ENCODE measurements at places on chromosomes 7 and 10. TPM values are rescaled to one million over a fixed set of nuclear protein-coding genes. Genes with fewer than 3 reads are reported as not detected.

GRCh38 chr7:71752171-71752935 lies 620.4 kb downstream of the GALNT17 start:
- peak; percentile 31 for DNase-seq

GRCh38 chr7:49875336-49875735 lies 101.9 kb downstream of the VWC2 start:
- no peak for DNase-seq

GRCh38 chr10:110311357-110311949 lies 6.7 kb upstream of the SMNDC1 start:
- peak; percentile 57 for DNase-seq

NUTM2A gene
- 1.6 TPM for total RNA-seq

ACSM6 gene
- not detected for total RNA-seq

SOSTDC1 gene
- 2.8 TPM for total RNA-seq
